ENCODE measurements at places on chromosomes 4 and X.

GRCh38 chr4:74055096-74055495, 16.6 kb upstream of the CXCL3 start:
- DNase-seq, result no peak

GRCh38 chr4:73631565-73632226, 11.5 kb upstream of the RASSF6 start:
- no peak for DNase-seq

- no peak for DNase-seq
These were observed 170.5 kb upstream of the EMCN start for GRCh38 chr4:100688368-100688767.

DNA sequence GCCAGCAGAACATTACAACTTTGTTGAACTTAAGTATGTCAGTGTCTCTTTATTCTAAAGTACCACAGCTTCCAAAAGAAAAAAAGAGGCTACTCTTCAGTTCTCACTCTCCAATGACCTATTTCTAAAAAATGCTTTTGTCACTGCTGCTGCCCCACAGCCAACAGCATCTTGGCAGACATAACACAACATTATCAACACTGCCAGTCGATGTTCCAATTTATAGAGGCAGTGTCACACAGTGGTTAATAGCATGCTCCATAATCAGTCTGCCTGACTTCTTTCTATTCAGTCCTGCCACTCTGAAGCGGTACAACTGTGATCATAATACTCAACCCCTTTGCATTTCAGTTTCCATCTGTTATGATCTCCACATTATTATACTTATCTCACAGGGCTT, 69.2 kb downstream of the PLS3 start:
- no peak for DNase-seq

DNA sequence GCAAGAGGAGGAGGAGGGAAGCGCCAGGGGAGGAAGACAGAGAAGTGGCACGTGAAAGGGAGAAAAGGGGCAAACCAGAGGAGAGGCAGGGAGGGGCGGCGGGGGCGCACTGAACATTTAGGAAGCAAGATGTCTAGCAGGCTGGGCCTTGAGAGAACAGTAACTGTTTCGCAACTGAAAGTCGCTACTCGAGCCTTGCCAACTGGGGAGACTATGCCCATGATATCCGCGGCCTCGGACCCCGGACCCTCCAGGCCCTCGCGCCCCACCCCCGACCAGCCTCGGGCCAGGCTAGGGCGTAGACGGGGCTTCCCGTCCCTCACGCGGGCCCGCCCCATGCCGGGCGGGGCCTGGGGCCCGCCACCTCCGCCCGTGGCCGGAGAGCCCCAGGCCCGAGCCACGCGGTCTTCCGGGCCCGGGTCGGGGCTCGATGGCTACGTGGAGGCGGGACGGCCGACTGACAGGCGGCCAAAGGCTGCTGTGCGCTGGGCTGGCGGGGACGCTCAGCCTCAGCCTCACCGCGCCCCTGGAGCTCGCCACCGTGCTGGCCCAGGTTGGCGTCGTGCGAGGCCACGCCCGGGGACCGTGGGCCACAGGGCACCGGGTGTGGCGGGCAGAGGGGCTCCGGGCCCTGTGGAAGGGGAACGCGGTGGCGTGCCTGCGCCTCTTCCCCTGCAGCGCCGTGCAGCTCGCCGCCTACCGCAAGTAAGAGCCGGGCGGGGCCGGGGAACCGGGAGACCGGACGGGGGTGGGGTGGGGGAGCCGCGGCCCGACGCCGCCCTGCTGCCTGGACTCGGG, at the start of gene SLC25A43:
Gene SLC25A43 (plus strand): TSS at position 363 of the 798 bp plus-strand sequence. CDS start 68 bp downstream, at position 431.
- peak; percentile 25 for DNase-seq

GRCh38 chr4:156749426-156750403, 221.9 kb downstream of the PDGFC start:
- DNase-seq, result peak; percentile 33

- peak; percentile 96 for DNase-seq
These were observed 45.0 kb downstream of the SNX25 start for GRCh38 chr4:185254434-185254833.

- peak; percentile 11 for DNase-seq
These were observed 775 bp upstream of the YIPF6 start for GRCh38 chrX:68498044-68498507.

DNA sequence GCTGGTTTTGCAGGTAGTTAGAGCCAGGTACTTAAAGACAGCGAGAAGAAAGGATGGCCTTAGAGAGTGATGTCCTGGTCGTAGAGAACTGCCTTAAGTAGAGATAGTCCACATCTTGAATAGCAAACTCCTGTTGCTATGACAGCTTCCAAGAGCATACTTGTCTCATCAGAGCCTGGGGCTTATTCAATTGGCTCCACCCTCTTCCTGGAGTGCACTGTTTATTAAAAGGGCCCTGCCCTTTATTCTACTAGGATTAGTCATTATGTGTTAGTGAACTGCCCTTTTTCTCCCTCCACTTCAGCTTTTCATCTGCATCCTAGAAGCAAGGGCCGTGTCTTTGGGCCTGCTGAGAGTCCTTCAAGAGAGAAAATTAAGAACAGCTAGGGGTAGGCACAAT, 94.5 kb upstream of the EOLA2 start:
- peak; percentile 74 for DNase-seq

GRCh38 chrX:119189115-119189514, 47.0 kb upstream of the PGRMC1 start:
- no peak for DNase-seq

DNA sequence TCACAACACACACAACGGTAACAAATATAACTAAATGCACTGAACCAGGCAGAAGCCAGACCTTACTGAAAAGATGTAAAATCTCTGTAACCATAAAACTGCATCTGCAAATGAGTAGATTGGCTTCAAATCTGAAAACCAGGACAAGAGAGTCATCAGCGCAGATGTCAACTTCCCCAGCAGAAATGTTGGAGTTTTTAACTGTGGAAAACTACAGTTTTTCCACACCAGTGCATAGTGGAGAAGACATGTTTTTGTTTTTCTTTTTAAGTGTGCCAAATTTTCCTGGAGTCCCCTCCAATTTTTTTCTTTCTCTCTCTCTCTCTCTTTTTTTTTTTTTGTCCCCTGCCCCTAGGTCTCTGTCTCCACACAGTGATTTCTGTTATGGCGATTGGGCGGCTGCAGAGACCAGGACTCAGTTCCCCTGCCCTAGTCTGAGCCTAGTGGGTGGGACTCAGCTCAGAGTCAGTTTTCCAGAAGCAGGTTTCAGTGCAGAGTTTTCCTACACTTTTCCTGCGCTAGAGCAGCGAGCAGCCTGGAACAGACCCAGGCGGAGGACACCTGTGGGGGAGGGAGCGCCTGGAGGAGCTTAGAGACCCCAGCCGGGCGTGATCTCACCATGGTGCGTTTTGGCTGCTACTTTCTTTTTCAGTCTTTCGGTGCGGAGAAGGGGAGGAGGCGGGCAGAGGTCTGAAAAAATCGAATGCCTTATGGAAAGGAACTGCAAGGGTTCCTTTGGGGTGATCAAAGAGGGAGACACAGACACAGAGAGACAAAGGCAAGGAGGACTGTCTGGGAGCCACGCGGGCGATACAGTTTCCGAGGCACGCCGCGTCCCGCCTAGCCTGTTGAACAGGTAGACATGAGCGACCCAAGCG, at the start of gene GUCY1A1:
Gene GUCY1A1 (plus strand): TSS at position 505 of the 878 bp plus-strand sequence. CDS start 30,020 bp downstream, outside the sequence.
- no peak for DNase-seq

GRCh38 chrX:148316446-148316845, 184.0 kb upstream of the AFF2 start:
- no peak for DNase-seq

DNA sequence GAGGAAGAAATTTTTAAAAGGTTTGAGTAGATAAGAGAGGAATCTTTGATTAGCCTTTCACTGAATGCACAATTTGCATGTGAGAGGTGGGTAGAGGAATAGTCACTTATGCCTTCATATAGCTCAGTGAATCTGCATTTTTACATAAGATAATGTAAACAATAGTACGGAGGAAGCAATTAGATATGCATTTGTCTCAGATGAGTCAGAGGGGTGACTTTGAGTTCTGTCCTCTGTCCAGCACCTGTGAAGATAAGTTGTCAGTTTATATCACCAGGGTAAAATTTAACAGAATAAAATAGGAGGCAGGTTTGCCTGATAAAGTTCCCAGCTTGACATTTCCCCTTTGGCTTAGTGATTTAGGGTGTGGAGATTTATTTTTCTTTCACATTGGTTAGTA, 841.9 kb downstream of the PCDH18 start:
- DNase-seq, result peak; percentile 2

- no peak for DNase-seq
These were observed 97.7 kb upstream of the CASK start for GRCh38 chrX:42021058-42021457.

DNA sequence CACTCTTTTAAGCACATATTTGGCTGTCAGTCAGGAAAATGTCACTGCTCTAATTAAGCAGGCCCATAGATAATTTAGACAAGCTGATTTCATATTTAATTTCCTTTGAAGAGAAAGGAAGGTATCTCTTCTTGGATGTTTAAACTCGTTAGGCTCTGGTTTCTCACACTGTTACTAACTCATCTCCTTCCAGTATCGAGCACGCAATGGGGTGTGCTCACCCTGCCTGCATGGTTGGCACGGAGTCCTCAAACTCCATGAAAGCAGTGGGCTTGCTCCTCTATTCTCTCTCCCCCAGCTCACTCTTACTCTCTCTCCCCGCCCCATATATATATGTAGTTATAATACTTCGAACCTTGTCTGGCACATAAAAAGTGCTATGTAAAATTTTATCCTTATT, 76.9 kb downstream of the EGF start:
- no peak for DNase-seq

DNA sequence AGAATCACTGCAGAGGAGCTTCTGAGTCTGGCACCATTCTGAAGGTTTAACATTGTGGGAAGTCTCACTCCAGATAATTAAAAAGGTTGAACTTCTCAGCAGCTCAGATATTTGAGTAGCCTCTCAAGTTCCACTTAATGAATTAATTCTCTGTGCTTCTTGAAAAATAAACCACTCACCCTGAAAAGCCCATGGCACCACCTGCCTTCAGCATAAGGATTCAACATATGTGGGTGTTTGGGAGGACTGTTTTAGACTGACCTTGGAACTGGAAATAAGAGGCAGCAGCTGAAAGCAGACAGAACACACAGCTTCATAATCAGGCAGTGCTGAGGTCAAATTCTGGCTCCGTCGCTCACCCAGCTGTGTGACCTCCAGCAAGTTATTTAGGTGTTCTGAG, 100.6 kb downstream of the KCNIP4 start:
- DNase-seq, result no peak

GRCh38 chr4:105126311-105127169, 20.1 kb upstream of the TET2 start:
- peak; percentile 81 for DNase-seq

- DNase-seq, result no peak
These were observed 4.0 kb upstream of the RPS6KA6 start for GRCh38 chrX:84192006-84192405.

DNA sequence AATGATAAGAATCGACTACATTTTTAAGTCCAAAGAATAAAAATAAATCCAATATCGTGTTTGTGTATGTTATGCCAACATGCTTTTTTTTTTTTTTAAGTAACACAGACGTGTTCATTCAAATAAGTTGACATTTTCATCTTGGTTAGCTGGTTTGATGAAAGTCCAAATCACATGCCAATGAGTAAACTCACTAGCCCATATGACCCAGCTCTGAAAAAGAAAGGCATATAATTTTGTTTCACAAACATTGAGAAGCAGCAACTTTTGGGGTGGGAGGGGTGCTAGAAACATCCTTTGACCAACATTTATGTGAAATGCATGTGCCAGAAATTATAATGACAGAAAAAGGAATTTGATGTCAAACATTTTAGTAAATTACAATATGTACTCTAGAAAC, 61.6 kb upstream of the SPP1 start:
- DNase-seq, result no peak

- DNase-seq, result no peak
These were observed 77.7 kb downstream of the NR3C2 start for GRCh38 chr4:148364525-148364924.

DNA sequence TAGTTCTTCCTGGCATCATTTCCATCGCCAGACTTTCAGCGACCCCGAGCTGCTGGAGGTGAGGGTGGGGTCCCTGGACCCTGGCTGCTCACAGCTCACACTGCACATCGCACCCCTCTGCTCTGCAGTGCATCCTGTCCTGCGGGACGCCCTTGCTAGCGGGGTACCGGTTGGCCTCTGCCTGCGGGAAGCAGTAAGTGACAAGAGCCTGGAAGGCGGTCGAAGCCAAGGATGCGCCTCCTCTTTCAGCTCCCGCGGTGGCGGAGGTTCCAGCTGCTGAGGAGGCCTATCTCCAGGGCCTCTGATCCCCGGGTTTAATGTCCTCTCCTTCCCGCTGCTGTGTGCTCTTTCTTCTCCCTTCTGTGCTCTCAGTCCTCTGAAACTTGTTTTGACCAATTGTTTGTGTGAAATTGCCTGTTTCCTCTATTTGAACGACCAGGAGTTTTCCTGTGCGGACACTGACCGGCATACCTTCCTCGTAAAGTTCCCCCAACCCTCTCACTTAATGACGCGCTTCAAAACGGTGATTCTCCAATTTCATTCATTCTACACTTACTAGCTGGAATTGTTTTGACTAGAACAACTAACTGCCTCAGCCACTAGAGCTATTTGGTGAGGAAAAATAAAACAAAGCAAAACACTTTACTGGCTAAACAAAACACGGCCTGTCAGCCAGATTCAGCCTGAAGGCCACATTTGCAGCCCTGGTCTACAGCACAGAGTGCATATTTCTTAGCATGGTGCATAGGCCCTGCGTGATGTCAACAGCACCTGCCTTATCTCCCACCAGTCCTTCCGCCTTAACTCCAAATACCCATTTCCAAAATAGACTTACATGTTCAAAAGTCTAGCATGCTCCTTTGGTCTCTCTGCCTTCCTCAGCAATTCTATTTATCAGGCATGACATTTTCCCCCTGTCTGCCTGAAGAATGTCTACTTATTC, 28.0 kb downstream of the MGAT4D start:
- no peak for DNase-seq

GRCh38 chr4:105637408-105638176, 70.9 kb downstream of the INTS12 start:
- DNase-seq, result peak; percentile 62

DNA sequence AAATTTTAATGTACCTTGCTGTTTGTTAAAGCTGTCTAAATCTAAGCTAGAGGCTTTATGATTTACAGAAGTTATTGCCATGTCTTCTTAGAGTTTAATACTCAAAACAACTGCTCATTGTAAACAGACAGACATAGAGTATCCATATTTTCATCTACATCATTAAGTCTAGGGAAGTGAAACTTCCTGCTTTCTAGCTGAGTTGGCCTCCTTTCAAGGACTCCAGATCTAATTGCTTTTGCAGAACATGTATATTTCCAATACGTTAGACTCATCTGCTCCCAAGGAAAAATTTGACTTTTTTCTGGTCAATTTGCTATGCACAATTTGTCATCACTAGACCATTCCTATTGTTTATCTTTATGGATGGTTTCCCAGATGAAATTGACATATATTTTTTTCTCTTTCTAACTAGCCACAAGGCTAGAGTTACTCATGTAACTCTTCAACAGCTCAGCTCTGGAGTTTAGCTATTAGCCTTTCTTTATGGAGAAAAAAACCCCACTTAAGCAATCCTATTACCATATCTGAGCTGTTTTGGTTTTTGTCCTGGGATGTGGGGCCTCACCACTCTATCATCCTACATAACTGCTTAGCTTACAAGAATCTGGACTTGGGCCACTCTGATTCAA, 122.9 kb downstream of the PPA2 start:
- DNase-seq, result peak; percentile 42

All from iris pigment epithelial cell (primary cell).